ENCODE measurements at places on chromosomes 1 and 21.

GRCh38 chr1:2368053-2368744 is 23.2 kb downstream of the MORN1 start:
- DNase-seq = no peak

DNA sequence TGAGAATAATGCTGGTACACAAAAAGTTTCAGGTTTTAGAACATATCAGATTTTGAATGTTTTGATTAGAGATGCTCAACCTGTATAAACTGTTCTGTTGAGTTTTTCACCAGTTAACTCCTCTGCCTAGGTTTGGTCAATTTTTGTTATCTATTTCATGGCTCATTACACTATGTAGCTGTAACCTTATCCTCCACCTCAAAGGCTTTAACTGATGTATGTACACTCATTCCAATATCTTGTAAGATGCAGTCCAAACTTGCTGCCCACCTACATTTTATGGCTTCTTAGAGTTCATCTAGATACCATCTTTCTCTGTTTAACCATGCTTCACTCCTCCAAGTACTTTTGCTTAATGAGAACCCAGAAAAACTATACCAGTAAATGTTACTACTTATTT is 107.8 kb downstream of the EIF4G3 start:
- no peak for DNase-seq

DNA sequence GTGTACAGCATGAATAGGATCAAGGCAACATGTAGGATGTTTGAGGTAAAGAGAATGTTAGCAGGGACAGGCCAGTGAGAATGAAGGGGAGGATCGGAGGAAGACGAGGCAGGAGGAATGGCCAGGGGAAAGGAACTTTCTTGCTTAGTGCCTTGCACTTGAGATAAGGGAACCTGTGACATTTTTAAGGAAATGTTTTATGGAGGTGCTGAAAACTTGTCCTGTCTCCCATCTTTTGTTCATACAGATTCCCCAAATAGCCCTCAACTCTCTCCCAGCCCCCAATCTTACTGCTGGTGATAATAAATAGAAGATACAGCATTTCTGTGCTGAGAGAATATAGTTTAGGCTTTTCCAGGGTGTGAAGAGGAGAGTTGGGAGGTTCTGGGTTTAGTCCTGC is 13.6 kb downstream of the ATP8B2 start:
- DNase-seq = no peak

DNA sequence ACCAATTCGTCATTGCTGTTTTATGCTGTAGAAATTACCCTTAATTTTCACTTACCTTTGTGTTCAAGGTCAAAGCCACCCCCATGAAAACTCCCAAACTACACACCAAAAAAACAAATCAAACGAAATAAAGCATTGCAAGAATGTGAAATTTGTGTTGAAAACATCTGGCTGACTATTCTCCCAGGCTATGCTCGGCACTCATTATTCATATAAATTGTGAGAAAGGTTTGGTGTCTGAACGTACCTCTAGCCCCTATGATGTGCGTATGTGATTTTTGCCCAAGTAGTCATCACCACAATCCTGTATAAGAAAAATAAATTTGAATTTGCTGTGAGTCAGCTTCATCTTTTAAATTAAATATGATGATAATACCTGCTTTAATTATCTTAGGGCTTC is 34.9 kb downstream of the ADAMTS1 start:
- no peak for DNase-seq
